ENCODE measurements at places on chromosomes 7 and 10.

GRCh38 chr10:36507715-36508114 lies 617.7 kb upstream of the ANKRD30A start:
- DNase-seq = no peak

DNA sequence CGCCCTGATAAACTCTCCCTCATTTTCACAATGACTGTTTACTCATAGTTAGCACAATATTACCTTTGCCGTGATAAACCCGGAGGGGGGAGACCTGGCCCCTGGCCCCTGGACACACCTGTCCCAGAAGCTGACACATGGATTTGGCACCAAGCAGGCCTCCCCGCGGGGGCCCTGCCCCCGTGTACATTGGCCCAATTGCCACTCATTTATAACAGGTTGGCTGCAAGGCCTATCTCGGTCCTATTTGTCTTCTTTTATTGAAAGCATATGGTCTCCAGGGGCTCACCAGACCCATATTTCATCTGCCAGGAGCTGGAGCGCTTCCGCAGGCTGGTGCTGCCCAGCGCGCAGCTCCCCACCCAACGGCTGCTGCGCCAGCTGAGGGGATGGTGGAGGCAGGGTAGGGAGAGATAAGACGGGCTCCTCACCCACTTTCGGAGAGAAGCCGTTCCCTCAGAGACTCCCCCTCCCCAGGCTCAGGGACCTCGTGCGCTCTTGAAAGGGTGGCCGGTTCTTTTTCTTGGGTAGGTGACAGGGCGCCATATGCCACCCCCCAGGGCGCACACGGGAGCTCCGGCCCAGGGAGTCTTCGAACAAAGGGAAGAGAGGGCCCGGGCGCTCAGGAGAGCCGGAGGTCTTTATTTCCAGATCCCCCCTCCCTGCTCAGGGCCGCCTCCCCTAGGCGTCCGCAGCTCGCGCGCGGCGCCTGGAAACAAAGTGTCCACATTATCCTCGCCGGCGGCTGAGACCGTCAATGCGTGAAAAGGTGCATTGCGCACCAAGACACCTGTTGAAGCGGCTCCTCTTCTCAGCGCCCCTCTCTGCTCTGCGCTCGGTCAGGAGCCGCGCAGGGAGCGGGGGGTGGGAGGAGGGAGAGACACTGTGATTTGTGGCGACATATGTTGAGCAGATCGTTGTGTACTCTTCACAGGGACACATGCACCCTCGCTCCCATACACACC lies 4.3 kb upstream of the NEUROG3 start:
- no peak for DNase-seq

- no peak for DNase-seq
Observed at GRCh38 chr7:78080811-78081210, 282.2 kb downstream of the PHTF2 start.

DNA sequence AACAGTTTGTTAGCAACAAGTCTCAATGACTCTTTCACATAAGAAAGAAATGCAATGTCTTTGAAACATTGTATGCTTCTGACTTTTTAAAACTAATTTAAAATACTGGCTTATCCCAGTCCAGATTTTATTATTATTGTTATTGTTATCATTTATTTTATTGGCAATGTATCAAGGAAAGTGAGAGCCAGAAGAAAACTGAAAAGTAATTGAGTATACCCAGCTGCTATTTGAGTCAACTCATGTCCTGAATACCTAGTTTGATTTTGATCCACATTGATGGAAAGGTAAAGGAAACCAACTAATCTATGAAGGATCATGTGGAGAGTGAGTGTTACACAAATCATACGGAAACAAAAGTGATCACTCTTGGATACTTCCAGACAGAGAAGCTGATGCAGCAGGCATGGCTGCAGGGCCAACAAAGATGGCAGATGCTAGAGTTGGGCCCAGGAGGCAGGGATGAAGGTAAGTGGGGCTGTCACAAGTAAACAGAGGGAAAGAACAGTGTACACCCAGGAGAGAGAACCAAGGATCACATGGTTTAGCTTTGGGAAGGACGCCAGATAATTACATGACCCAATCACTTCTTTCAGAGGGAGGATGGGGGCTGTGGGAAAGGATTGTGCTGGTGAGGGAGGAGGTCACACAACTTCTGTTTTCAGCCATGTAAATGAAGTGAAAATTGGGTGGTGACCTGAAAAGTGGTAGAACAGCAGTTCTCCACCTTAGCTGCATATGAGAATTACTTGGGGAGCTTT lies 179.2 kb upstream of the NAMPT start:
- no peak for DNase-seq

GRCh38 chr10:4656576-4657194 lies 169.3 kb upstream of the AKR1E2 start:
- no peak for DNase-seq
